ENCODE measurements at places on chromosomes 11 and 22. TPM values are rescaled to one million over a fixed set of nuclear protein-coding genes. Genes with fewer than 3 reads are reported as not detected.

Gene CFAP300
- total RNA-seq, result 5.5 TPM

Gene SLCO2B1
- under 0.01 TPM for total RNA-seq

Gene MLC1
- total RNA-seq, result under 0.01 TPM

Gene IFITM10
- total RNA-seq, result 0.82 TPM

Gene TREH
- 0.08 TPM for total RNA-seq

Gene OR8D1
- not detected for total RNA-seq

Gene UPK3A
- total RNA-seq, result not detected

Gene MS4A3
- total RNA-seq, result not detected

Gene NAP1L4
- total RNA-seq, result 81.2 TPM
